Motor neuron (in vitro differentiated cells): ENCODE measurements at places on chromosomes 2 and 18.

DNA sequence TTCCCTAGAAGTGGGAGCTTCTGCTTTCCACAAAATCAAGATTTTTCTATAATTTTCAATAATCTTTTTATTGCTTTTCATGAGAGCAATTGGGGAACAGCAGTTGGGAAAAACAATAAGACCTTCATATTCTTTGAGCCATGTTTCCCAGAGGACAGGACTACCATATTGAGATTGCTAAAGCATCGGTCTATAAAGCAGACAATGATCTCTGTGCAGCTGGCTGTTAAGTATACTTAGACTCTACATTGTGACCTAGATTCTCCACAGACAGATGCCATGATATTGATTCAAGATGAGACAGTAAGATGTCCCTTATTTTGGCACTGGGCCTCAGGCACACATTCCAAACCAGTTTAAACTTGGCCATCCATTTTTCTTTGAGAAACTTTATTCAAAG, 1178.7 kb downstream of the SUCLG1 start:
- ATAC-seq: no peak

- ATAC-seq: no peak
Observed at GRCh38 chr18:9885170-9886004, at the start of gene TXNDC2. Gene TXNDC2 (plus strand): TSS chr18:9885973. CDS start chr18:9886681, 708 bp downstream.

GRCh38 chr18:50633992-50634391, 74.1 kb downstream of the MAPK4 start:
- ATAC-seq: no peak

DNA sequence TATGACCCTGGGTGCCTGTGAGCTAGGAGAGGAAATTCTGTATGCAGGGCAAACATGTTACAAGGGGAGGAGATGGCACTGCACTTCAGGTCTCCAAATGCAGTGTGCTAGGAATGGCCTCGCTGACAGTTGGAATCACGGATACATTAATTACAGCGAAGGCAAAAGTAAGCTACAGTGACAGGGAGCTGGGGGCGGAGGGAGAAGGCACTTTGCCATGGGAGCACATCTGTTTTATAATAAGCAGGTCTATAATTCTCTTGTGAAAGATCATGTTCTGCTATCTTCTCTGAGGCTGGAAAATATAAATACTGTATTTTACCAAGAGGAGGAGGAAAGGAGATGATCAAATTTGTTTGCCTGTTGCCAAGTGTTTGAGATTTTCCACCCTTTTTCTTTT, 56.3 kb upstream of the FZD5 start:
- ATAC-seq: no peak

GRCh38 chr2:29706171-29706720, 215.1 kb downstream of the ALK start:
- no peak for ATAC-seq
